Skeletal muscle cell (primary cell): ENCODE measurements at places on chromosomes 5 and 9.

GRCh38 chr5:33816791-33817190 lies 75.0 kb downstream of the ADAMTS12 start:
- DNase-seq, result no peak

DNA sequence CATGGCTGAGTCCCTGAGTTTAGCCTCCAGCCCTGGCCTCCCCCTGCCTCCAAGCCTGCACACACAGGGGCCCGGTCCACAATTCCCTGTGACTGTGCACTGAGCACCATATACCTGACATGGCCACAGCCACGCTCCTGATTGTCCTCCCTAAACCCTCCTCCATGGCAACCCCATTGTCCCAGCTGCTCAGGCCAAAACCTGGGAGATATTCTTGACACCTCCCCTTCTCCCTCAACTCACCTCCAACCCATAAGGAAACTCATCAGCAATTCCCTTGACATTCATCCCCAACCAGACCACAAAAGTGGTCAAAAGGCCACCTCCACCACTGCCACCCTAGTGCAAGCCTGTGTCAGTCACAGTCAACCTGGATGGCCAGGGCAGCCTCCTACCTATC lies 107.5 kb upstream of the MVB12B start:
- DNase-seq, result no peak

DNA sequence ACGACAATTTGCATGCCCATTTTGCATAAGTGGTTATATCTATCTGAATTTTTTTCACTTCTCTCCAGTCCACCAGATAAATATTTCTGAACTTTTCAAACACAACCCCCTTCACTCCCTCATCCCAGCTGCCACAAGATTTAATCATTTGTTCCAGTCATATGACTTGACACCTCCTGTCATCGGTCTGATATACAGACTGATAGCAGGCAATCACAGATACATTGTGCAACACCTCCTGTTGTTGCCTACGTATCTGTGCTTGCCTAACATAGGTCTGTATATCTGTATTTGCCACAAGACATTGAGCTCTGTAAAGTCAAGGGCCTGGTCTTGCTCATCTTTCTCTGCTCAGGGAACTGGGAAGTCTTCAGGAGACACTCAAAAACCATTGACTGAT lies 65.6 kb downstream of the GNA14 start:
- no peak for DNase-seq

GRCh38 chr5:66769839-66770617 lies 173.8 kb downstream of the MAST4 start:
- no peak for DNase-seq

DNA sequence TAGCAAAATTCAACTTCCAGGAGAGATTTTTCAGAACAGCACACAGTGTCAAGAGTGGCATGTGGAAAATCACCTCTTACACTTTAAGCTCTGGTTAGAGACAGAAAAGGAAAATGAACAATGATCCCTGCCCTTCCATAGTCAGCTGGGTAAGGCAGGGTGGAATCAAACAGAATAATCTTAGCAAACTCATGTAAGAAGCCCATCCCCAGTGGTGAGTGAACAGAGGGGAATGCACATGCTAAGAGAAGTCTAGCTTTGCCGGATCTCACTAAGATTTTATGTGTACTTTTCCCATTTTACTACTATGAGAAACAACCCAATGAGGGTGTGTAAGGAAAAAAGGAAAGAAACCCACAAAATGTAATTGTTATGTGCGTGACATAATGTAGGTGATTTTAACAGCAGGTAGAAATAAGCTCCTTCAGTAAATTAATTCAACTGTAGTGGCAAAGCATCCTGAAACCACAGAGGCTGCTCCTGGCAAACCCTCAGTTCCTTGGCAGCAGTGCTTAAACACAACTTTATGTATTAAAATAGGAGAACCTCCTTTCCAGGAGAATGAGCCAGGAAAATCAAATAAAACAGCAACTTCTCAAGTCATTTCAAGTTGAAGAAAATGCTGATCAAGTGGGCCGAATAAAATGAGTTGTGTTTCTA lies 366.0 kb upstream of the TRPC7 start:
- DNase-seq, result no peak

DNA sequence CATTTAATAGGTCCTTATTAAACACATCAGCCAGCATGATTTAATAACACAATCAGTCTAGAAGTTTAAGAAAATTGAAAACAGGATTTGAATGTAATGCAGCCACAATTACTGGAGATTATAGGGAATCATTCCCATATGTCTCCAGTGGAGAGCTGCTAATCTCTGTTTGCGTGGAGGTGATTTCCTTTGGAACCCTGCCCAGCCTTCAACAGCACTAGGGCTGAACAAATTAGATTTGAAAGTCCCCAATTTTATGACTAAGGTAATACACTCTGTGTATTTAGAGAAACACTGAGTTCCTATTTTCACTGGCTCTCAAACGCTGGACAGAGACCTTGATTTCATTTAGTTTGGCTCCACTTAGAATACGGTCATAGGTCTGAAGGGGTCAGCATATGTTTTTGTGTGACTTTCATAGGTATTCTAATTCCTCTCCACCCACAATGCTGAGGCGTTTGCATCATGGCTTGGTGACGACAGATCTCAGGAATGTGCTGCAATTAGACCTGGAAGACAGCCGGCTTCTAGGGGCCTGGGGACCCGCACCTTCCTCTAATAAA lies 508.3 kb downstream of the EBF1 start:
- peak; percentile 38 for DNase-seq

DNA sequence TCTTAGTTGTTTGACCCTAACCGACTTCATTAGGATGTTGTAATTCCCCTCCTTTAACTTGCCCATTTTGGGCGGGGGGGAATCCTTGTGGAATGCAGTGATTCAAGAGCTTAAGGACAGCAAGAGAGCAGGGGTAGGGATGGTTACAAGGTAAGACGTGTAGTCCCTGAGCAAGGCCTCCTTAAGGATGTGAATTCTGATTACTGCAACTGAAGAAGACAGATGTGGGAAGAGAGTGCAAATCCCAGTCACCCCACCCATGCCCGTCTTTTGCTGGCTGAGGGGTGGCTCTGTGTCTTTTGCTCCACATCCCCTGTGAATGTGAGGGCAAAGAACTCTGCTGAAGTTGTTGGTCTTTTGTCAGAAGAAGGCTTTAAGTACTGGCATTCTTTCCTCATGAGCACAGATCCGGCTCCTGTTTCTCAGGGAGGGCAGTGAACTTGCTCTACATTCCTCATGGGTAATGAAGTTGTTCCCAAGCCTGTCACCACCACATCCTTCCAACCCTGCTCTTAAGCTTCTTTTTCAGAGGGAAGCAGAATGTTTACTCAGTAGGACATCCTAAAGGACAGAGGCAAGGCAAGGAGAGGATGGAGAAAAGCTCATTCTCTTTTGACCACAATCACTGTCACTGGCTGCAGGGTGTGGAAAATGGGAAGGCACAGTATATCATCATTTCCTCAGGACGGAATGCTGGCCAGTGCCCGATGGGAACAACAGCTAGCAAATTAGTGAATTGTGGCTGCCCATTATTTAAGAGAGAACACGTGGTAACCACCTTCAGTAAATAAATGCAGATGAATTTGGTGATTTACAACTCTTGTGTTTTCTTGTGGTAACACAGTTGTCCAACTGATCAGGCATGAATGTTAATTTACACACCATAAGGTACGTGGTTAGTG lies 61.5 kb downstream of the RAI14 start:
- peak; percentile 95 for DNase-seq

- no peak for DNase-seq
These were observed 6.0 kb downstream of the PUM3 start for GRCh38 chr9:2837915-2838314.

- no peak for DNase-seq
These were observed 248.6 kb downstream of the PDZD2 start for GRCh38 chr5:31887556-31887955.

DNA sequence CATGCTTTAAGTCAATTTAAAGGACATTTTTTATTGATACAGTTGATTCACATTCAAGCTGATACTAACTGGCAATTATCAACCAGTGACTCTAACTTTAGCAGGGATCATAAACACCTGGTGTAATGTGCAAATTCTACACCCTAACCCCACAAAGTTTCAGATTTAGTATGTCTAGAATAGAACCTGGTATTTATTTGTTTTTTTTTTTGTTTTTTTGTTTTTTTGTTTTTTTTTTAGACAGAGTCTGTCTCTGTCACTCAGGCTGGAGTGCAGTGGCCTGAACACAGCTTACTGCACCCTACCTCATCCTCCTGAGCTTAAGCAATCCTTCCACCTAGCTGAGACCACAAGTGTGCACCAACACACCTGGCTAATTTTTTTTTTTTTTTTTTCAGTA lies 311.2 kb upstream of the SEMA6A start:
- DNase-seq, result no peak

DNA sequence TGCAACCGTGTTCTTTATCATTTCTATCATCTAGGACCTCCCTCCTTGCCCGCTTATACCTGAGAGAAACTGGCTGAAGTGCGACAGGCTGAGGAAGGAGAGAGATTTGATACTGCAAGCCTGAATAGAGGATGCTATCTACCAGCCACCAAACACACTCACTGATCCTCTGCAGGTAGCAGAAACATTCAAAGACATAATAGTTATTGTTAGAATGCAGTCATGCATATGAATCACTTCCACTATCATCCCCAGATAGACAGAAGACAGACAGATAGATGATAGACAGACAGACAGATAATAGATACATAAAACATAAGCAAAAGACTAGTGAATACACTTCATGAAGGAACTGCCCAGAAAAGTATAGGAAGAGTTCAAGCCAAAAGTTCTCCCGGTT lies 32.9 kb downstream of the FAM81B start:
- no peak for DNase-seq

DNA sequence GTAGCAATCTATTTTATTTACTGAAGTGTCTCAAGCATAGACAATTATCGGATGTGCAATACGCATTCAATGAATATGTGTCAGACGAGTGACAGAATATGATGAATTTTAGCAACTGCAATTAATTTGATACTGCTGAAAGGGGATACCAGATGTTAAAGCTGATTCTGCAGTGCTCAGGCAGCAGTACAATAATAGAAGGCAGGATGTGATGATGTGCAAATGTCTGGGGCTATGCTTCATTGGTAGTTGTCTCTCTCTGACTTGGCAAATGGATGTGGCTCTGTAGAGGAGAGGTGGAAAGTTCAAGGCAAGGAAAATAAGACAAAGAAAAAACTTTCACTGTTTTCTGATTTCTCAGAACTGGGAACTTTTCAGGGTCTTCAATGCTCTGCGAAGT lies 721.2 kb downstream of the CDH18 start:
- DNase-seq, result no peak

DNA sequence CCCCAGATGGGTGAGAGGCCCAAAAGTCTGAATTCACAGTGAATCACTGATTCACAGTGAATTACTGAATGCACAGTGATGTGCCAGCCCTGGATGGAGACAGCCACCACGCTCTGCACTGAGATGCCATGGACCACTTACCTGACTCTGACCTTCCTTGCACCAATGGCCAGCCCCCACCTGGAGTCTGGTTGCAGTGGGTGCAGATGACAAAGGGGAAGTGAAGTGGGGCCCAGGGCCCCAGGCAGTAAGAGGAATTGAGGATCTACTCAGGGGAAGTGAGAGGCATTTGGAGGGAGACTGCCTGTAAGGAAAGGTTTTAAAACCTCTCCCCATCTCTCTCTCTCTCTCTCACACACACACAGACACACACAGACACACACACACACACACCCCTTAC lies 412.1 kb downstream of the CYLC2 start:
- no peak for DNase-seq

DNA sequence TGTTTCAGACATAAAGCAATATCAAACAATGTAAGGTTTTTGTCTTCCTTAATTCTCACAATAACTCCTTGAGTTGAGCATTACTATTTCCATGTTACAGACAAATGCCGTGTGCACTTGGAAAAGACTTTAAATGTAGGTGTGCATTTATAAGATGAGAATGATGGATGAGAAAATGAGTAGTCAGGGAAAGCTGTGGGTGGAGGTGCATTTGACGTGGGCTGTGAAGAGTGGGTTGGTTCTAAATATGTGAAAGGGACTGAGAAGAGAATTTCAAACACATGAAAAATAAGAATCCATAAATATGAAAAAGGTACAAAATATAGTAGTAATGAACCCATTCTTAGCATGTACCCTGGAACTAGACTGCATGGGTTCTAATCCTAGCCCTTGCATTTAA lies 171.6 kb upstream of the PPP2R2B start:
- no peak for DNase-seq

DNA sequence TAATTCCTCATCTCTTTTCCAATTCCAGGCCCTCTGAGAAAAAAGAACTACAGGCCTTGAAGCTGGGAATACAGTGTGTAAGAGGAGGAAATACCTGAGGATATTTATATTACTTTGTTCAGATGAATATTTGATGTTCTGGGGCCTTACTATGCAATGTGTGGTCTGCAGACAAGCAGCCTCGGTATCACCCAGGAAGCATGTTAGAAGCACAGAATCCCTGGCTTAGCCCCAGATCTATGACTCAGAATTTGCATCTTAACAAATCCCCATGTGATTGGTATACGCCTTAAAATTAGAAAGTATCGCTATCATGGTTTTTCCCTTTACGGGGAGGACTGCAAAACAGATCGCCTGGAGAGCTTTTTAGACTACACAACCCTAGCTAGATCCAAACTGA lies 121.0 kb downstream of the JAKMIP2 start:
- peak; percentile 4 for DNase-seq

DNA sequence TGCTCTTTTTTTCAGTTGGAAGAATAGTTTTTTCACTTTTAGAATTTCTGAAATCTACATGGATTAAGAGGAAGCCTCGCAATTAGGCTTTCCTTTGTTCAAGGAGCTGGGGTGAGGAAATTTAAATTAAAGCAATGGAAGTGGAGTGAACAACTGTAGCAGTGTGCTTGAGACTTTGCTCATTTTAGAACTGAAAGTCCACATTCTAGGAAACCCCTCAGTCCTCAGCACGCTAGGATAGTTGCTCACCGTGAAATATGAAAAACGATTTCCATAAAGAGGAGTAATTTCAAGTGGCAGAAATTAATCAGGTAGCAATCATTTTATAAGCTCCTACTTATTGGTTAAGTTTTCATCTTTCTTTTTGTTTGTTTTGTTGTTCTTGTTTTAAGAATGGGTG lies 243.0 kb upstream of the ITGA1 start:
- no peak for DNase-seq

GRCh38 chr5:40321514-40321913 lies 358.2 kb upstream of the PTGER4 start:
- no peak for DNase-seq

DNA sequence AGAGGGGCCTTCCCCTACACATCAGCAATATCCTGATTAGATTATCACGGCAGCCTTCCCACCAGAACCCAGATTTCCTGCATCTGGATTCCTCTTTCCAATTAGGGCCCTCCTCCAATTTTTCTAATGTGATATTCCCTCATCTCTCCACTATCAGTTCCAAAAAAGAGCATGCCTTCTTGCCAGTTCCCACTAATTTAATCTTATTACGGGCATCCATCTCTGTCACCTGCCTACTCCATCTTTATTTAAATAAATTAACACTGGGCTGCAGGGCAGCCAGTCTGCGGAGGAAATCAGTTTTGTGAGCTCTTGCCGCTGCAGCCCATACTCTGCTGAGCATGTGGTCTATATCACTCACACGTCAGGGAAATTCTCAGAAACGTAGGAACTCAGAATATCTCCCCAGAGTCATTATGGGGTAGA lies 16.6 kb upstream of the FBP2 start:
- DNase-seq, result no peak

- DNase-seq, result peak; percentile 21
These were observed 1.4 kb downstream of the CHD1 start for GRCh38 chr5:98927242-98927988.

- DNase-seq, result no peak
These were observed 1.4 kb upstream of the PPP1R26 start for GRCh38 chr9:135478191-135478590.
